Iris pigment epithelial cell (primary cell): ENCODE measurements at places on chromosomes 7 and 10.
A peak's percentile ranks its signal among the peaks of the same experiment; 100 is the strongest.

DNA sequence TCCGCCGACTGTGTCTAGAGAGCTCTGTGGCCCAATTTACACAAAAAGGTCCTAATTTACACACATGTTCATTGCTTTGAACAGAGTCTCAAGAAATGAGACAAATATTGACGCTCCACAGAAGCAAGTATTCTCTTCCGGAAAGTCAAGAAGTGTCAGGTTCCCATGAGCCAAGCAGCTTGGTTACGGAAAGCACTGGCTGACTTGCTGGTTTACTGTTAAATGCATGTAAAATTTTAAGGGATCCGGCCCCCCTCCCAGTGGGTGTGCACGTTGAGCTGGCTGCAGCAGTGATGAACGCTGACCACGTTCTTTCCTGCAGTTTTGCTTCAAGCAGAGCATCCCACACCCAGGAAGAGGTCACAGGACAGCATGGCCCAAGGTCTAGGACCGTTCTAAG is 76.8 kb downstream of the DIP2C start:
- DNase-seq = no peak

DNA sequence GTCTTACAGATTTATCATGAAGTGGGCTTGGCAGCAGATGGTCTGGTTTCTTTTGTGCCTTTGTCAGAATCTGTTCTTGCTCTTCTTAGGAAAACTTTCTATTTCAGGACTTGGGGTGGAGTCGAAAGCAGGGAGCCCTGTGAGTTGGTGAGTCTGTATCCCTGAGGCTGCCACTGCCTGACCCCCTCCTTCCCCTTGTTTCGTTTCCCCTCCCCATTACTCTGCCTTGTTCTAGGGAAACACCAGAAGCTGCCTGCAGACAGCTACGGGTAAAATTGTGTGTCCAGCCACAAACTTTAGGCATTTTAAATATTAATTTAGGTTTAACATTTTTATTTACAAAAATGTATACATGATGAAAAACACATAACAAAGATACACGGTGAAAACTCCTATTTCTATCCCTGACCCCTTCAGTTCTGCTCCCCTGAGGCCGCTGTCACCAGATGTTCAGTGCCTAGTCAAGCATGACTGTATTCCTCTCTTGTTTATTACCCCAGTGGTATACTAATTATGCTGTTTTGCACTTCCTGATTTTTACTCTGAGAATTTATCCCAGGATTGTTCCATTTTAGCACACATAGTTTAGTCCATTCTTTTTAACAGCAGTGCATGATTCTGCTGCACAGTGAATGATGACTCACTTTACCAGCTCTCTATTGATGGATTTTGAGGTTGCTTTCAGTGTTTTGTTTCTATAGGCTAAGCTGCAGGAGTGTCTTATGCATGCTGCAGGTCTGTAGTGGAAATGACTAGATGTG is 9.1 kb downstream of the TSPAN14 start:
- peak; percentile 67 for DNase-seq

- peak; percentile 87 for DNase-seq
Observed at GRCh38 chr7:121961089-121961867, 88.3 kb downstream of the PTPRZ1 start.

- no peak for DNase-seq
Observed at GRCh38 chr10:75969031-75969430, 537.6 kb downstream of the LRMDA start.
